ENCODE measurements at places on chromosomes 3 and 15. TPM values are rescaled to one million over a fixed set of nuclear protein-coding genes. Genes with fewer than 3 reads are reported as not detected.

Gene ACY1
- polyA plus RNA-seq, result 28.1 TPM

- DNase-seq, result no peak
- no peaks in the 10 kb centered on the region for H3K36me3 ChIP-seq
- no peaks in the 10 kb centered on the region for H3K27me3 ChIP-seq
- peak overlapping the region; percentile 90 for H3K4me3 ChIP-seq
Measured at GRCh38 chr15:64096668-64097384, 1.0 kb downstream of the SNX1 start.

GRCh38 chr3:182325213-182325950 is 467.9 kb upstream of the ATP11B start:
- no peaks in the 10 kb centered on the region for H3K4me1 ChIP-seq
- no peak overlapping the region for H3K27ac ChIP-seq
- no peak for DNase-seq
- no peak overlapping the region for H3K4me3 ChIP-seq
- H3K27me3 ChIP-seq, result no peaks in the 10 kb centered on the region

Gene UACA
- 62.9 TPM for polyA plus RNA-seq

DNA sequence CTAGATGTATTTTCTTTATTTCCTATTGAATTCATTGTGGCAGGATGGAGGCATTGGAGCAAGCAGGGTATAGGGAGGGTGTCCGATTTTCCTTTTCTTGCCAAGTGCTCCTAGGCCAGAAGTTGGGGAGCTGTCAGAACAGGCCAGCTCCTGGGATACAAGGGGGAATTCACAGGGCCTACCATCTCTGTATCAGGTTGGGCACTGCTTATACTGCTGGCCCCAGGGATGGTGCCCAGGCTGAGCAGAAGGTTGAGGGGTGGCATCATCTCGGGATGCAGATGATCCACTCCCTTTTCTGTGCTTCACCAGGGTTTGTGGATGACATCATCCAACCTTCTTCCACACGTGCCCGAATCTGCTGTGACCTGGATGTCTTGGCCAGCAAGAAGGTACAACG is 79.5 kb downstream of the PCCB start:
- H3K27ac ChIP-seq, result no peak overlapping the region
- H3K36me3 ChIP-seq, result peaks cover 42% of the 10 kb centered on the region
- H3K27me3 ChIP-seq, result no peaks in the 10 kb centered on the region
- no peak for DNase-seq
- H3K4me1 ChIP-seq, result no peaks in the 10 kb centered on the region

GRCh38 chr3:105832644-105833043 is 36.2 kb downstream of the CBLB start:
- H3K27me3 ChIP-seq, result no peaks in the 10 kb centered on the region
- no peak overlapping the region for H3K4me3 ChIP-seq
- peak overlapping the region; percentile 17 for H3K27ac ChIP-seq
- peaks cover 100% of the 10 kb centered on the region for H3K4me1 ChIP-seq
- DNase-seq, result no peak
- H3K36me3 ChIP-seq, result no peaks in the 10 kb centered on the region

Gene HYKK
- 1.5 TPM for polyA plus RNA-seq

Gene CELSR3
- polyA plus RNA-seq, result 2.5 TPM

All from spleen (tissue), 13 donors.